HAP-1 (cell line): ENCODE measurements at places on chromosomes 3 and 15.

DNA sequence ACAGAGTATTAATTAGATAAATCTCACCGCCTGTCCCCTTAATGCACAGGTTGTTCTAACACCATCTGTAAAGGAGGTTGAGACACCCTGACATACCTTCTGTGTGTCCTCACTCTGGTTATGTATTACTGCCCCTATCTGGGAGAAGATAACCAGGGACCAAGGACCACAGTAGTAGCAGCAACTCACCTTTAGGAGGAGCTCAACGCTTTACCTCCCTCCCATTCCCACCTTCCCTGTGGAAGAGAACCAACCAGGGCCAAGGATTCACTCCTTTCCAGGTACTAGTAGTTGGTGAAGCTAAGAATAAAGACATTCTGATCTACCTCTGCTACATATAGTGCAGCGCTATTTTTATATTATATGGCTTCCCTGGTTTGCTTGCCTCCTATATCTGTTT, 232.6 kb downstream of the MEX3B start:
- DNase-seq, result no peak

DNA sequence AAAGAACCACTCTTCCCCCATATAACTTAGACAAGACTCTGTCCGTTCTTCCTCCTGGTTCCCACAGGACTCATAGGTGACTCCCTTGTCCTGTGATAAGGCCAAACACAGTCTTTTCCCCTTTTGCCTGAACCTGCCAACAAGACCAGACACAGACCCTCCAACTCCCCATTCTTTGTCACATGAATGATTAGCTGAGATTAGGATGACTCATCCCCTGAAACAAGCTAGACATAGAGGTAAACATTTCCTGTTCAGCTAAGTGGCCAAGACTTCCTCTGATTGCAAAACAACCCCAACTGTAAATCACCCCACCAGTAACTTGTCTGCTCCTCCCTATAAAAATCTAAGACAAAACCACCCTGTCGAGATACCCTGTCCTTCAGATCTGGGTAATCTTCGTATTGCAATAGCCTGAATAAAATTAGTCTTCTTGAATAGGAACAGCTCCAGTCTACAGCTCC, 11.4 kb upstream of the HTR3E start:
- DNase-seq, result no peak

- no peak for DNase-seq
Measured at GRCh38 chr15:67824976-67825880, at the start of gene SKOR1. Gene SKOR1 (plus strand): TSS chr15:67825509. CDS start chr15:67825603, 94 bp downstream.

GRCh38 chr3:71309342-71309741, 274.2 kb downstream of the FOXP1 start:
- peak; percentile 73 for DNase-seq

DNA sequence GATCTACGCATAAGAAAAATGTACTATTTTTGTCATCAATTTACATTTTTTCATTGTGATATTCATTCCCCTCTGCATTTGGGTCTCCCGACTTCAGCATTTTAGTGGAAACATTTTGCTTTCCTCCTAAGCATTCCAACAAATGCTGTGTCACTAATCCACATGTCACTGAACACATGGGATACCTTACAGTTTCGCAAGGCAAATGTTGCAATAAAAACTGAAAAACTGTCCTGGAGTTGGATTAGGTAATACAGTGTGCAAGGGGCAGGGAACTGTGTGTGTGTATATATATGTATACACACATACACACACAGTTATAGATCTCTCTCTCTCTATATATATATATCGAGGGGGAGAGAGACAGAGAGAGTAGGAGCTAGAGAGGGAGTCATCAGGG, 632.2 kb downstream of the MAGI1 start:
- DNase-seq, result no peak

- peak; percentile 46 for DNase-seq
Measured at GRCh38 chr15:98177966-98178592, 217.6 kb downstream of the ARRDC4 start.

DNA sequence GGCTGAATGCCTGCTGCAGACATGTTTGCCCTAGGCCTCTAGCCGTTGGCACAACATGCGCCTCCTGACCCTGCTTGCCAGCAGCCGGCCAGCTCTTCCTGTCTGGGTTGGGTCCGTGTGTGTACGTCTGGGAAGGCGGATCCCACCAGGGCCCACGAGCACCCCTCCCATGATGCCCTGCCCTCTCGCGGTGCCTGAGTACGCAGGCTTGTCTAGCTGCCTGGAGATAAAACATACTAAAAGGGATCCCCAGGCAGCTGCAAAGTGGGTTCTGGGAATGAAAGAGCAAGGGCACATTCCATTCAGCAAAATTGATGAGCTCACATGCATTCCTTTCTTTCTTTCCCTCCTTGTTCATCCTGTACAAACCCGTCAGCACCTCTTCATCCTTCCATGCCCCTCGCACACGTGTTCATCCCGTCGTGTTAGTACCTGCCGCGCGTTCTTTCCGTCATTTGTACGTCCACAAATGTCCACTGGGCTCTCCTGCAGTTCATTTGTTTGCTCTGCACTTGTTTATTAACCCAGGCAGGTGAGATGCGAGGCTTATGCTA, 74.3 kb downstream of the FBLN2 start:
- DNase-seq, result no peak

- no peak for DNase-seq
Measured at GRCh38 chr15:29888646-29889045, 66.4 kb upstream of the TJP1 start.

DNA sequence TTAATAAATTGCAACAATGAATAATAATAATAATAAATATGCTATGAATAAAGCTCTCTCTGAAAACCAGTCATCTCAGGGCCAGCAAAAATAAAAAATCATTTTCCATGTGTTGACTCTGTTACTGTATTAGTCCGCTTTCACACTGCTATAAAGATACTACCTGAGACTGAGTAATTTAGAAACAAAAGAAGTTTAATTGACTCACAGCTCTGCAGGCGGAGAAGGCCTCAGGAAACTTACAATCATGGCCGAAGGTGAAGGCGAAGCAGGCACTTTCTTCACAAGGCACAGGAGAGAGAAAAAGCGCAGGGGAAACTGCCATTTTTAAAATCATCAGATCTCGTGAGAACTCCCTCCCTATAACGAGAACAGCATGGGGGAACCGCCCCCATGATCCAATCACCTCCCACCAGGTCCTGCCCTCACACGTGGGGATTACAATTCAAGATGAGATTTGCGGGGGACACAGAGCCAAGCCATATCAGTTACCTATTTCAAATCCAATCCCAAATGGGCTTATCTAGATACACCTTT, 224.1 kb downstream of the IGSF11 start:
- no peak for DNase-seq

DNA sequence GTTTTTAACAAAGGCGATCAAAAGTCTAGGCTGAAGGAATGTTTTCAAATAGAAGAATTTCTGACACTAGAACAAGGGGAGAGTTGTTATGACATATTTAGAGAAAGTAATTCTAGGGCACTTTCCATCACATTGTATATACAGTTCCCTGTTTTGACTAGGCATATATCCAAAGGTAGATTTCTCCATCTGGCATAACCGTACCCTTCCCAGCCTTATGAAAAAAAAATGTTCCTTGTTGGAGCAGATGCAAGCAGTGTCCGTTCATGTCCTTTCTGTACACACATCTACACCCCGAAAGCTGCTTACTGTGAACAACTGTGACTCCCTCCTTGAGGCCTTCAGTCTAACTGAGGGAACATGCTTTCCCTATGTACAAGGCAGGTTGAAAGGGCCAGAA, 271.7 kb upstream of the GBE1 start:
- DNase-seq, result no peak

- DNase-seq, result no peak
Measured at GRCh38 chr3:191343115-191343514, 12.8 kb upstream of the UTS2B start.

GRCh38 chr15:69357773-69358771, 56.1 kb upstream of the KIF23 start:
- DNase-seq, result peak; percentile 62

GRCh38 chr3:35296533-35296932, 342.8 kb upstream of the ARPP21 start:
- no peak for DNase-seq

GRCh38 chr15:59553879-59554735, 57.5 kb upstream of the GCNT3 start:
- no peak for DNase-seq

- no peak for DNase-seq
Measured at GRCh38 chr15:47548986-47549385, 168.3 kb upstream of the SEMA6D start.

DNA sequence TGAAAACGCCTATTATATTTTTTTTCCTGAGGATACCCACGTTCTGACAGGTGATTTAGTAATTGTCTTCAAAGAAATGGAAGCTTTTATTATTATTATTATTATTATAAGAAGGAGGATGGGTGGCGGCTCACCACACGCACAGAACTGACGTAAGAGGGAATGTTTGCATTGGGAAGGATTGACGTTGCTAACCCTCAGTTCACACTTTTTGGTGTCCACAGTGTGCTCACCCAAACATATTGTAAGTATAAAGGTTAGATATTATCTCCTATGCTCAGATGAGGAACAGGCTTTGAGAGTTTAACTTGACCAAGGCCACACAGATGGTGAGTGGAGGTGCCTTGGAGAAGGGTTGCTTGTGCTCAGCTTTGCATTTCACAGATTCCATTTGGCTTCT, 533.5 kb upstream of the TBL1XR1 start:
- DNase-seq, result no peak

- DNase-seq, result no peak
Measured at GRCh38 chr3:123034120-123034519, 6.6 kb upstream of the SEMA5B start.

DNA sequence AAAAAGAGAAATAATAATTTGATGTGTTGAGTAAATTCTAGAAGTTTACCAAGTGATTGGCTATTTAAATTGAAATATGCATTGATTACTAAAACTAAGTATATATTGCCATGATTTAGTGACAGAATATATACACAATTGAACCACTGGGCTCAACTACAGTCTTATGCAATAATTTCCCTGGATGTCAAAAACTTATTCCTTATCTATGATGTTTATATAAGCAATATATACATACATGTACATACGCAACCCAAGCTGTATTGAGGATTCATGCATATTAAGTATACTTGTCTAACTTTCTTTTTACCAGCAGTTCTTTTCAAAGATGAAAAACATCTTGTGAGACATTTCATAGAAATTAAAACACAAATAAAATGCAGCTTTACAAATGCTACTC, 165.8 kb downstream of the ZIC4 start:
- no peak for DNase-seq
